Stimulated activated CD8-positive, alpha-beta memory T cell treated with anti-CD3 and anti-CD28 coated beads, Interleukin-7, amount 100 ng/mL, for 1 hour (primary cell): ENCODE measurements at places on chromosomes 11 and 22.

DNA sequence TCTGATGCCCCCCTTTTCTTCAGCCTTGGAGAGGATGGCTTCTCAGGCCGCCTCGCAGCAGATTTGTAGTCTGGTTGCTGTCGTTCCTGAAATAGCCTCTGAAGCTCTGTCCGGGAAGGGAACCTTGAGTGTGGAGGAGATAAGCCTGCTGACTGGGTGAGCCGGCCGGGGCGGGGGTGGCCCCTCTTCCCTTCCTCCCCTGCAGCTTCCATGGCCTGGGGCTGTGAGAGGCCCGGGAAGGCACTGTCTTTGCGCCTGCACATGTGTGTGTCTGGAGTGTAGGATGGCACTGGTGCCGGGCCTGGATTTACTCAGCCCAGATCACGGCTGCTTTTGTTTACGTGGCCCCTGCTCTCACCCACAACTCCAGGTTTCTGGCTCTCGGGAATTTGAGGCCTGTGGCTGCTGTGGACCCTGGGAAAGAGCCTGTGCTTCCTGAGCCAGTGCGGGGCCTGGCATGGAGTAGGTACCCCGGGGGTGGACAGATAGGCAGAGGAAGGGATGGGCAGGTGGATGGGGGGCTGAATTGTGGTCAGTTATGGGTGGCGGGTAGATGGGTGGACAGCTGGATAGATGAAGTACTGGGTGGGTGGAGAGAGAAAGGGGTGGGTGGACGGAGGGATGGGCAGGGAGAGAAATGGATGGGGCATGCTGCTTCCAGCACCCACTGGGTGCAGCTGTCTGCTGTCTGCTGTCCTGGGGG, 16.6 kb downstream of the KCNQ1 start:
- DNase-seq = no peak

DNA sequence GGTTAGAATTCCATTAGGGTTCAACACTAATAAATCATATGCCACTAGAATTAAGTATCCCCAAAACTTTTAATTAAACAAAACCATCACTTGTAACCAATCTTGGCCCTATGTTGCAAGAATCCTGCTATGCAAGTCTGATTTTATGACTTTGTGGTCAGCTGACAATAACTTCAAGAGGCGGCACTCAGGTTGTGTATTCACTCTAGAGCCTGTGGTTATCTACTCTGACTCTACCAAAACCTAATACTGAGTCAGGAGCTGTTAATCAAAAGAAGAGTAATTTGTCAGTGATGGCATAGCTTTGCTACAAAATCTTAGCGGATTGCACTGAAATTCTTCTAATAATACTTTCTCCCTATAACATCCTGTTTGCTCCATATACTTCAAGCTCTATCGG, 253.7 kb downstream of the AASDHPPT start:
- no peak for DNase-seq

DNA sequence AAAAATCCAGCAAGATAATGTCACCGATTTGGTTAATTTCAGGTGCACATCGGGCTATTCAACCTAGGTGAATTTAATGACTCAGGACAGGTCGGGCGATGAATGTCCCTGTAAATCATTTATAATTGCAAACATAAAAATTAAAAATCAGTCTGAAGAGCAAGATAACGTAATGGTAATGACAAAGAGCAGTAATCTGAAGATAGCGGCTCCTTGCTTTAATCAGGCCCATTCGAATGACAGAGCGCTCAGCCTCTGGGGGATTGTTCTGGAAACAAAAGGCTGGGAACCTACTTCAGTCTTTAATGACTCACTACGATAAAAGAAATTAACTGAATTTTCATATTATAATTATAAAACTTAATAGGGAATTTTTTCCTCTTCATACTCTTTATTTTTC, 61.3 kb downstream of the RCN1 start:
- no peak for DNase-seq

GRCh38 chr11:87299041-87299481, 261.3 kb downstream of the TMEM135 start:
- DNase-seq = no peak

GRCh38 chr11:122099374-122100036, 16.5 kb downstream of the BLID start:
- DNase-seq = no peak

DNA sequence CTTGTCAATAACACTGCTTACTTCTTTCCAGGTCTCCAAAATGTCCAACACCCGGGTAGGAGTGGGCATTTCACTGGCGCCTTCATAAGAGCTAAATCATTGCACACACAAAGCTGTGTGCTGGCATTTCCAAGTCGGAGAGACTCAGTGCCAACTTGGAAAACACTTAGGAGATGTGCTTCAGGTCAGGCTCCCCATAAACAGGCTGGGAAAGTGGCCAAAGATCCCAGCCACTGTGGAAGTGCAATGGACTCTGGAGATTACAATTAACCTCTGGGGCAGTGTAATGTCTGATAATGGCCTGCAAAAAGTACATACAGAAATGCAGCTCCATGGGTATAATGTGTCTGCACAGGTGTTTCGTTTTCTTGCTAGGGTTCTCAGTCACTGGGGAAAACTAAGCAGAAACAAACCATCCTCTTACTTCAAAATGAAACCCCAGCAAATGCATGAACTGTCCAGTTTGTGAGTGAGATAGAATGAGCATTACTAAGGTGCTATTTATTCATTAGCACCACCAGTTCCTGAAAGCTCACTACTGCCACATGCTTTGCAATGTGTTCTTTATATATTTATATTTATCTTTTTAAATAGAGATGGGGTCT, 79.0 kb downstream of the ABTB2 start:
- DNase-seq = no peak

GRCh38 chr11:27215471-27216269, 147.3 kb downstream of the CCDC34 start:
- DNase-seq = no peak

GRCh38 chr11:28581286-28582242, 473.4 kb downstream of the METTL15 start:
- no peak for DNase-seq

- no peak for DNase-seq
Observed at GRCh38 chr11:49208006-49208721, at the start of gene FOLH1. TSS of gene FOLH1 (minus strand) at chr11:49208602. CDS start at chr11:49208409, 193 bp downstream.

DNA sequence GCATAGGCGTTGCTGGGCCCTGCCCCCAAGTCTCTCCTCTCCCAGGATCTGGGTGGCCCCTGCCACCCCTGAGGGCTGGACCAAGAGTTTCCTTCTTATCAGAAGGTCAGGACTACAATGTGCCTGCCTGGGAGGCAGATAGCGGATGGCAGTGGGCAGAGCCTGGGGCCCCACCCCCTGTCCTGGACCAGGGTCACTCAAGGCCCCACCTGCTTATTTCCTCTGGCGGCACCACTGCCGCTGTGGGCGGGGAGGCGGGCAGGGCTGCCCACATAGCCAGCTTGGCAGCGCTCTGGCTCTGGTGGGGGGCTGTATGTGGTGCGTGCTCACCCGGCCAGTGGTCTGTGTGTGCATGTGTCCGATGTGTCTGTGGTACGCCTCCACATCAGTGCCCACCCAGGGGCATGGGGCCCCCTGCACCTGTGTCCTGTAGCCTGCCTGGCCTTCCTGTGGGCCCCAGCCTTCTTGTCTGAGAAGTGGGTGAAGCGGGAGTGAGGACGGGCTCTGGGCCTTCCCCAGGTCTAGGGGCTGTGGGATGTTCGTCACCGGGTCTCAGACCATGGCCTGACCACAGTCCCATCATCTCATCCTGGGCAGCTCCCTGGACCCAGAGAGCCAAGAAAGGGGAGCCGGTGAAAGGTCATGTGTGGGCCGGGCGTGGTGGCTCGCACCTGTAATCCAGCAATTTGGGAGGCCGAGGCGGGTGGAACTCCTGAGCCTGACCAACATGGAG, 3.0 kb downstream of the GAS2L1 start:
- no peak for DNase-seq

- no peak for DNase-seq
Observed at GRCh38 chr11:96704847-96705246, 315.0 kb downstream of the JRKL start.

DNA sequence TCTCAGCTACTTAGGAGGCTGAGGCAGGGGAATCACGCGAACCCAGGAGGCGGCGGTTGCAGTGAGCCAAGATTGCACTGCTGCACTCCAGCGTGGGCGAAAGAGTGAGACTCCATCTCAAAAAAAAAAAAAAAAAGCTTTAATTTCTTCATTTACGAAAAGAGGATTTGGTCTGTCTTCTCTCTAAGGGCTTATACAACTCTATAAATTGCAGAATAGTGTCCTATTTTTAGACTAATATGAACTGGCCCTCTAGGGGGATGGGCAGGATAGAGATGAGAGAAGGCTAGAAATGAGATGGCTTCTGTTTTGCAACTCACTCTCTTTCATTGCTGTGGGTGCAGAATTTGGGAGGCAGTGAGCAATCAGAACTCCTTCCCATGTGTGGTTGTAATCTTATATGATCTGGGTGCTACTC, 11.3 kb downstream of the MAML2 start:
- DNase-seq = no peak

- DNase-seq = no peak
Observed at GRCh38 chr11:115887316-115887715, 383.1 kb upstream of the CADM1 start.

DNA sequence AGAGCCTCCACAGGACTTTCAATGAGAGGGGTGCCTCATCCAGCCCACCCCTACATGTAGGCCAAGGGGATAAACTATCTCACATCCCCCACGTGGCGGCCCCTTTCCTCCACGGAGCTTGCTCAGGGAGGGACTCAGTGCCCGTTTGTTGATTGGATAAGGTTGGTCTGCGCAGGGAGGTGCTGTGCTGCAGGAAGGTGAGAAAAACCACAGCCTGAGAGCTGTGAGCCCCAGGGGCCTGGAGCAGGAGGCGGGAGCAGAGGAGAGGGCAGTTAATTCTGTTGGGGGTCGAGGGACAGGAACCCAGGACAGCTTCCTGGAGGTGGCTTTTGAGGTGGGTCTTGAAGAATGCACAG, 31.9 kb upstream of the ATXN10 start:
- DNase-seq = no peak

GRCh38 chr11:93526641-93527583, 16.3 kb downstream of the SMCO4 start:
- DNase-seq = no peak

GRCh38 chr11:19963697-19964387, 196.4 kb downstream of the DBX1 start:
- DNase-seq = no peak

DNA sequence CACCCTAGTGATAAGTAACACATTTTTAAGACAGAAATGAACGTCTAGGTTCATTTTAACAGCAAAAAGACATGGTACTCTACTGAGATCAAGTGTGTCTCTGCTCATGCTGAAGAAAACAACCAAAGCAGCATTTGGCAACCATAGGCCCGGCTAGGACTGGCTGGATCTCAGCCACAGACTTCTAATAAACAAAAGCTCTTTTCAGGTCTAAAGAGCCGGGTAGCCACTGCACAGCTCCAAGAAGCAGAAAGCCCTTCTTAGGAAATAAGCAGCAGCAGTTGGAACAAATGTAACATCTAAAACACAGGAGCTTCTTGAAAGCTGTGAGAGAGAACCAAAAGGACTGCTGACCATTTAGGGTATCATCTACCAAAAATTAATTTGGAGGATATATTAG, 37.6 kb downstream of the PITPNB start:
- DNase-seq = no peak

DNA sequence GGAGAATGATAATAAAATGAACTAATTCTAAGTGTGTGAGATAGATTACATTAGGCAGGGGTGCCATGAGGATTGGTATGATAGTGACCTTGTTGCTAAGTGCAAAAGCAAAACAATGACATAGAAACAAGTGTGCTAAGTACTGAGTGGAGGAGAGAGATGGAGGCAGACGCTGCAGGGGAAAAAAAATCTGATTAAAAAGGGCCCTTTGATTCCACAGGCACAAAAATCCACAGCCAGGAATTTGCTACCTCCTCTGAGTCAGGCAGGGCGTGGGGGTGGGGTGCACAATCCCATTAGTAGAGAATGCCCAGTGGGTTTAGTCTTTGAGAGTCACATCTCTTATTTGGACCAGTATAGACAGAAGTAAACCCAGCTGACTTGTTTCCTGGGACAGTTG, at the start of gene CNTF:
Gene CNTF, plus strand, starts transcription at position 322 of the 400 bp plus-strand sequence. CDS start 88 bp downstream, outside the sequence.
- DNase-seq = no peak

DNA sequence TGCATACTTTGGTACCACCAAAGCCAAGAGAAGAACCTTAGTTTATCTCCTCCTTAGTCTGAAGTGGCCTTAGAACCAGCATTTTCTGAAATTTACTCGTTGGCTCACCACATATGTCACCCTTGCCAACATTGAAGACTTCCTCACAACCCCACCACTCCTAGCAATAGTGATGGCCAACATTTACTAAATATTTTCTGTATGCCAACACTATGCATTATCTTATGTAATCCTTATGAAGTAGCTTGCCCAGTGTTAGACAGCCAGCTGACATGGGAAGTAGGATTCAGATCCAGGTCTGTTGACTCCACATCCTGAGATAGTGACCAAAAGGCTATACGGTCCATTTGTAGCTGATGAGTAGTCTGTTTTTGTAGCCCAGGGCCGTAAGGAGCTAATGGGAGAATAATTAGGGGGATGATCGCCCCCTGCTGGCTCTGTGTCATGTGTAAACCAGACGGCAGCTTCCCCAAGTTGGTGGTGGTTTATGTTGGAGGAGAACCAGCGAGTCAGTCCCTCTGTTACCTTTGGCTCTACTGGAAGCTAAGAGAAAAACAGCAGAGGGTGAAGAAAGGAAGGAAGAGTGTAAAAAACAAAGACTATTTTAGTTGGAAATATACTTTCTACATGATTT, 120.5 kb upstream of the RASSF10 start:
- peak; percentile 47 for DNase-seq

- DNase-seq = no peak
Observed at GRCh38 chr11:8331767-8332166, 68.1 kb upstream of the LMO1 start.

DNA sequence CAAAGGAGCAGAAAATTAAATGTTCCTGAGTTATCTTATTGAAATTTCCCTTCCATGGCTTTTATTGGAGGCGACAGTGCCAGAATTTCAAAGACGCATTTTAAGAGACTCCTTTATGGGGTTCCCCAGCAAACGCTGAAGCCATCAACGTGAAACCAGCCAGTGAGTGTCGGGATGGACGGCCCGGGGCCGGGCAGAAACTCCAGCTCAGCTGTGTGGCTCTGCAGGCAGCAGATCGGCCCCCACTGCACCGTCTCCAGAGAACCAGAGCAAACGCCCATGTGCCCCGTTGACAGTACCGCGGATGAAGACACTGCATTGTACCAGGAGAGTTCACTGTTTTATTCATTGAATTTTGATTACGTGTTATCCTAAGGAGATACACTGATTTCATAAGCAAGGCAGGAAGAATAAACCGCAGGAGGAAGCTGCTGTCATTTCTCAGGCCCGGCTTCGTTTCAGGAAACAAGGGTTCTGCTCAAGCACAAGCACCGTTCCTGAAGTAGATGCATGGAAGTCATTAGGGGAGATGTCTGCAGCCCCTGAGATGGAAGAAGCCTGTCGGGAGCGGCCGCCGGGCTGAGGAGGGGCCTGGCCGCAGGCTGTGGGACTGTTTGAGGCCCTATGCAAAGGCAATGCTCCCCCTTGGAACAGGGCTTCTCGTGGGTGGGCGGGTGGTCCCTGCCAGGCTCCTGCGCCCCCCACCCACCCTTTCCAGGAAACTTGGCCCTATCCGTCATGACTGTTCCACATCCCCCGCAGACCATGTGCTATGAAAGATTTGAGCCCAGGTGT, 639.7 kb downstream of the TBC1D22A start:
- DNase-seq = no peak

GRCh38 chr11:83140691-83141455, 16.1 kb upstream of the PCF11 start:
- DNase-seq = no peak

- DNase-seq = peak; percentile 20
Observed at GRCh38 chr11:77147668-77148321, 19.7 kb downstream of the MYO7A start.

- DNase-seq = no peak
Observed at GRCh38 chr22:32082331-32082730, 39.3 kb downstream of the SLC5A1 start.
